Heart right ventricle (tissue), 16 donors: ENCODE measurements at places on chromosomes 7 and 10. TPM values are rescaled to one million over a fixed set of nuclear protein-coding genes. Genes with fewer than 3 reads are reported as not detected.

DNA sequence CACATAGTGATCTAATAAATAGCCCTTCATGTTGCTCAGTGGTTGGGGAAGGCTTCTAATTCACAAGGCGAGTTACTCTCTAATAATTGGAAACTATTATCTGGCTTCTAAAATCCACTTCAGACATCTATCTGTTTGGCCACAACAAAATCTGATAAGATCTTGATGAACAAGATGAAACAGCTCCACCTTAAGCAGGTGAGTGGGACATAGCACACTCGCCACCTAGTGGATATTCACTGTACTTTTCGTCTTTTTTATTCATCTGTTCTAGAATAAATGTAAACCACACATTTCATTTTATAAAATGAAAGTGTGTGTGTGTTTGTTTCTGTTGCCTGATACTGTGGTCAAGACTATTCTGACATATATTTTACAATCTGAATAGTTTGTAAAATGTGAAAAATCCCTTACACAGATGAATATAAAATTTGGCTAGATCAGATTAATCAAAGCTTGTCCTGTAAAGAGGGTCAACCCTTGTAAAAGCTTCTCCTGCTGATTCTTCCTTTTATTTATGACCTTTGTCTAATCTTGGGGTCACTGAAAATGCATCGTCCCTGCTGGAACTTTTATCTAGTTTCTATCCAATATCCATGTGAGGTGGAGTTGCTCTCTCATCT lies 26.5 kb upstream of the CNTNAP2 start:
- no peak for DNase-seq

- peak; percentile 24 for DNase-seq
Observed at GRCh38 chr10:102718220-102718619, 3.8 kb downstream of the SFXN2 start.

GRCh38 chr10:84398696-84399095 lies 70.3 kb downstream of the CCSER2 start:
- no peak for DNase-seq

Gene FRMPD2
- not detected for polyA plus RNA-seq

- DNase-seq: peak; percentile 12
Observed at GRCh38 chr10:78688901-78689583, 379.7 kb upstream of the ZMIZ1 start.

GRCh38 chr7:154387252-154387651 lies 335.1 kb downstream of the DPP6 start:
- DNase-seq: no peak
